Endothelial cell (in vitro differentiated cells): ENCODE measurements at places on chromosomes 2 and 18. TPM values are rescaled to one million over a fixed set of nuclear protein-coding genes. Genes with fewer than 3 reads are reported as not detected.

TMEM198 gene
- not detected for total RNA-seq

ANKRD29 gene
- total RNA-seq, result not detected

MYL12A gene
- 430 TPM for total RNA-seq

- H3K27ac ChIP-seq, result no peak overlapping the region
- DNase-seq, result no peak
- H3K4me3 ChIP-seq, result no peak overlapping the region
- H3K4me1 ChIP-seq, result no peaks in the 10 kb centered on the region
- H3K27me3 ChIP-seq, result peaks cover 2% of the 10 kb centered on the region
Observed at GRCh38 chr2:167833294-167833693, 414.1 kb downstream of the STK39 start.

DNA sequence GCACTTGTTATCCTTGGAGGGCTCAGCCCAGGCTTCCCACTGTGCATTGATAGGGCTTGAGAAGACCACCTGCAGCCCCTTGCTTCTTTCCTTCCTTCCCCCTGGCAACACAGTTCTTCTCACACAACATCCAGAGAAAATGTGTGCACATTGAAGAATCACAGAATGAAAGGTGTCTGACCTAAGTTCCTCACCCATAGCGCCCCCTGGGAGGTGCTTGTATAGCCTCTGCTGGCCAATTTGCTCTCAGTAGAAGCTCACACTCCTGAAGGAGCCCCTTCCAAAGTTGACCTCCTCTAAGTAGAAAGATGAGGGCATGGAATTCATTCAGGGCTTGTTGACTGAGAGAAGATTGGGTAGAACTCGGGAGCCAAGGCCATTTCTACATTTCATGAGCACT, 758.4 kb upstream of the KLHL29 start:
- H3K4me3 ChIP-seq, result no peak overlapping the region
- H3K27me3 ChIP-seq, result no peaks in the 10 kb centered on the region
- DNase-seq, result peak; percentile 27
- no peak overlapping the region for H3K27ac ChIP-seq
- H3K36me3 ChIP-seq, result no peaks in the 10 kb centered on the region

- no peak for DNase-seq
- peaks cover under 1% of the 10 kb centered on the region for H3K27me3 ChIP-seq
- H3K36me3 ChIP-seq, result peaks cover 9% of the 10 kb centered on the region
Observed at GRCh38 chr18:58363767-58364540, 264.9 kb downstream of the ALPK2 start.

DNA sequence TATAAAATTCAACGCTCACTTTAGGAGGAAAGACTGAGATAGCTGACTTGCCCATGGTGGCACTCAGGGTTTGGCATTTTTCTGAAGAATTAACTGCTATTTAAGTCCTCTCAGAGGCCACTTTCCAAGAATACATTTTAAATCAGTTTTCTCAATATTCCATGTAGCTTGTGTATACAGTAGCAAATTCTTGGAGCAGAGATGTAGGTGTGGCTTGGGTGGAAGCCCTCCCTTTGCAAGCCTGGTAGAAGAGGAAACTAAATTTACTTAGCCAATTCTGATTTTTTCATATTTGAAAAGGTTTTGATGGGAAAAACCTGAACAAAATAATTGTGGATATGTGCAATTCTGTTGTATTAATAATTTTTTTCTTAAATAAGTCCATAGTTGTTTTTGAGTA, 14.0 kb upstream of the ITGAV start:
- no peaks in the 10 kb centered on the region for H3K36me3 ChIP-seq
- no peak for DNase-seq
- H3K4me1 ChIP-seq, result peaks cover 7% of the 10 kb centered on the region
- H3K27ac ChIP-seq, result peak overlapping the region; percentile 74

GRCh38 chr2:152176113-152176714, 651 bp upstream of the STAM2 start:
- peaks cover 12% of the 10 kb centered on the region for H3K4me1 ChIP-seq
- peaks cover 15% of the 10 kb centered on the region for H3K36me3 ChIP-seq
- H3K4me3 ChIP-seq, result peak overlapping the region; percentile 96
- DNase-seq, result no peak
